ENCODE measurements at places on chromosomes 7 and 10.
A peak's percentile ranks its signal among the peaks of the same experiment; 100 is the strongest.

- no peak for DNase-seq
Observed at GRCh38 chr7:2197436-2198155, 35.1 kb downstream of the MAD1L1 start.

DNA sequence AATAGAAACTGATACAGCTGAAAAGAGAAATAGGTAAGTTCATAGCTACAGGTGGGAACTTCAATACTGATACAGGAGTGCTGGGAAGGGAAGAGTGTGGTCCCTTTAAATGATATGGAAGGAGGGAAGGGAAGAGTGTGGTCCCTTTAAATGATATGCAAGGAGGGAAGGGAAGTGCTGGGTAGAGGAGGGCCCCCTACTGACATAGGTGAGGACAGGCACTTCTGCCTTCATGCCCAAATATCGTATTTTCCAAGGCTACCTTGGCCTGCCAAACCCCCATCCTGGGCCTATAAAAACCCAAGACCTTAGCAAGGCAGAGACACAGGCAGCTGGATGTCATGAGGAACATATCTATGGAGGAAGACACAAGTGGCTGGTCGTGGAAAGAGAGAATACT, 92.3 kb downstream of the MAGI2 start:
- DNase-seq, result no peak

DNA sequence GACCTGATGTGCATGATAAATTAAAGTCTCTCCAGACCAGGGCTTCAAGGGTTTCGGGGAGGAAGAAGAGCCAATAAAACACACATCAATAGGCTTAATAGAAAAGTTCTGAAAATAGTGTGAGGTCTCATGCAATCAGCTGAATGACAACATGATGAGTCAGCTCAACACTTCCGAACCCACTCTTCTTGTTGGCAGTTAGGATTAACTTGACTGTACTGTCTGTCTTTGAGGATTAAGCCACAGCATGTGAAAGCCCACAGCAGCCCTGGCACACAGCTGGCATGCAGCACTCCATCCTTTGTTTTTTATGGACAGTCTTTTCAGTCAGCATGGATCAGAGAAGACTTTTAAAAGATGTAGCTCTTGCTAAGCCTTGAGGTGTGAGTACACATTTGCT, 526.9 kb upstream of the VSTM2A start:
- peak; percentile 6 for DNase-seq

- DNase-seq, result no peak
Observed at GRCh38 chr10:53490553-53490952, 718.0 kb upstream of the MBL2 start.

DNA sequence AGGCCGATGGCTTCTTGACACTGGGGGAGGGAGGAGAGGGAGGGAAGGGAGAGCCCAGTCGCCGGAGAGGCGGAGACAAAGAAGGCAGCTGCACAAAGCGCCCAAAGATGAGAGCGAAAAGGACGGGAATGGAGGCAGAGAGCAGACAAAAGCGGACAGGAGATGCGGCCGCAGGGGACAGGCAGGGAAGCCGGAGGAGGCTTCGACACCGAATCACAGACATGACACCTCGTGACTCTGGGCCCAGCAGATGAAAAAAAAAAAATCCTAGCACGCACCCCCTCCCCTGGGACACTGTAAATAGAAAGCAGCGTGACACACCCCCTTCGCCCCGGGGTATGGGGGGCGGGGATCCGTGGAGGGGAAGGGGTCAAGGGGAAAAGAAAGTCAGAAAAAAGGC, 976 bp downstream of the NAT16 start:
- DNase-seq, result no peak
